Posterior vena cava (tissue), 2 donors: ENCODE measurements at places on chromosomes 5 and 9. TPM values are rescaled to one million over a fixed set of nuclear protein-coding genes. Genes with fewer than 3 reads are reported as not detected.
A peak's percentile ranks its signal among the peaks of the same experiment; 100 is the strongest.

DNA sequence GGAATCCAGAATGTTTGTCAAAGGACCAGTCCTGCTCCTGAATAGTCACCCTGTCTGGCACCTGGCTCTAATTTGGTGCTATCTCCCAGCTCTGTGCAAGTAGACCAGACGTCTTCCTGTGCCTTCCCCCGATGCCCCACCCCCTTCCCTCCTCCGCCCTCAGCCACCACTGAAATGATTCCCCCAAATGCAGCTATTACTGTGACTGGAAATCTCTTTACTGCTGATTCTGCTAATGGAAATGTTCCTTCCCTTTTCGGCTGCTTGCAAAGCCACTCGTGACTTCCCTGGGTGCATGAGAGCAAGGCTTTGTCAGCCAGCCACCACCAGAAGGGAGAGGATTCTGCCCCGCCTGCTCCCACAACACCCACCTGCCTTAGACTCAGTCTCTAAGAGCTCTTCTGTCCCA lies 11.4 kb downstream of the ASTN2 start:
- no peak for DNase-seq

DNA sequence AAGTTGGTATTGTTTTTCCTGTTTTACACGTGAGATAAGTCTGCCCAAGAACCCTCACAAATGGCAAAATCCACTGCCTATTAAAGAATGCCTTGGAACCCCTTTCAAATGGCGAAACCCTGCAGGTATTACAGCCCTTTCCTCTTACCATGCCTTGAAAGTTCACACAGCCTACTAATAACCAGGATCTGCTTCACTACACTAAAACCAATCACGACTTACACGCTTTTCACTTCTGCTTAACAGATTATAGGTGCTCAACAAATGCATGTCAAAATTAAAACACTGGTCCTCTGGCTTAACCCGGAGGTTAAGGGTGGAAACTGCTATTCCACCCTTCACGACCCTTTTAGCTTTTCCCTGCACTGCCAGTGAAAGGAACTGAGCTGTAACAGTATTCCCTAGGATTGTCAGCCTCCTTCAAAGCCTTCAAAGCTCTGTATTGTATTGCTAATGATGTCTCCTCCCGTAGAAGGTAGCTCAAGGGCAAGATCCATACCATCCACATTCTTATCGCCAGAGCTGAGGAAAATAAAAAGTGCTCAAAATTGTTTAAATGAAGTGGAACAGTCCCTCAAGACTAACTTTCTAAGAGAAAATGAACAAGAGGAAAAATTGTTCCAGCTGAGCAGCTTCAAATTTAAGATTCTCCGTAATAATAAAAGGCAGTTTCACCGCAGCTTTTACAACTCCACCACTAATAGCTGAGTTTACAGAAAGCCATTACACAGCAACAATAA lies 997 bp downstream of the AUH start:
- no peak for DNase-seq

Gene DOCK8
- total RNA-seq, result 20.6 TPM

Gene MPDZ
- 70.5 TPM for total RNA-seq

- DNase-seq, result no peak
Measured at GRCh38 chr5:133635051-133635450, 22.7 kb upstream of the FSTL4 start.

- no peak for DNase-seq
Measured at GRCh38 chr9:110065532-110065931, 142.4 kb downstream of the C9orf152 start.

- no peak for DNase-seq
Measured at GRCh38 chr9:16809912-16810610, 60.4 kb downstream of the BNC2 start.

- DNase-seq, result no peak
Measured at GRCh38 chr5:155091768-155092717, 78.5 kb downstream of the KIF4B start.

- DNase-seq, result no peak
Measured at GRCh38 chr9:96599298-96599697, 20.3 kb downstream of the CDC14B start.

Gene MYMK
- total RNA-seq, result not detected

- no peak for DNase-seq
Measured at GRCh38 chr5:101160002-101160401, 256.9 kb upstream of the ST8SIA4 start.

Gene PHYHD1
- 24.8 TPM for total RNA-seq

- no peak for DNase-seq
Measured at GRCh38 chr9:100440071-100440470, 13.1 kb downstream of the MSANTD3 start.

DNA sequence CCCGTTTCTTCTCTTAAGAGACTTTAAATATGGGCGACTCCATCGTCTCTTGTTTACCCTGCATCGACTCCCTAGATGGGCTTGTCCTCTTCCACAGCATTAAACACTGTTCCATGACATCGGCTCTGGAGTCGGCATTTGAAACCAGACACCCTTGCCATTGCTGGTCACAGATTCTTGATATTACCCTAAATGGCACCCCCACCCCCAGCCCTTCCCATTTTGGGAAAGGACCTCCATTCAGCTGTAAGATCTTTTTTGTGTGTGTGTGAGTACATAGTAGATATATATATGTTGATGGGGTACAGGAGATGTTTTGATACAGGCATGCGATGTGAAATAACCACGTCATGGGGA lies 51.1 kb upstream of the SH3PXD2B start:
- peak; percentile 22 for DNase-seq

GRCh38 chr5:14906628-14907027 lies 35.0 kb upstream of the ANKH start:
- no peak for DNase-seq

- no peak for DNase-seq
Measured at GRCh38 chr9:136255166-136255538, 9.5 kb upstream of the QSOX2 start.

Gene F2RL2
- total RNA-seq, result 0.10 TPM

- no peak for DNase-seq
Measured at GRCh38 chr5:150618588-150619281, 21.7 kb upstream of the SYNPO start.

GRCh38 chr5:8458038-8458383 lies 589.1 kb downstream of the MTRR start:
- no peak for DNase-seq

GRCh38 chr5:162227075-162227474 lies 159.5 kb downstream of the GABRG2 start:
- DNase-seq, result no peak

DNA sequence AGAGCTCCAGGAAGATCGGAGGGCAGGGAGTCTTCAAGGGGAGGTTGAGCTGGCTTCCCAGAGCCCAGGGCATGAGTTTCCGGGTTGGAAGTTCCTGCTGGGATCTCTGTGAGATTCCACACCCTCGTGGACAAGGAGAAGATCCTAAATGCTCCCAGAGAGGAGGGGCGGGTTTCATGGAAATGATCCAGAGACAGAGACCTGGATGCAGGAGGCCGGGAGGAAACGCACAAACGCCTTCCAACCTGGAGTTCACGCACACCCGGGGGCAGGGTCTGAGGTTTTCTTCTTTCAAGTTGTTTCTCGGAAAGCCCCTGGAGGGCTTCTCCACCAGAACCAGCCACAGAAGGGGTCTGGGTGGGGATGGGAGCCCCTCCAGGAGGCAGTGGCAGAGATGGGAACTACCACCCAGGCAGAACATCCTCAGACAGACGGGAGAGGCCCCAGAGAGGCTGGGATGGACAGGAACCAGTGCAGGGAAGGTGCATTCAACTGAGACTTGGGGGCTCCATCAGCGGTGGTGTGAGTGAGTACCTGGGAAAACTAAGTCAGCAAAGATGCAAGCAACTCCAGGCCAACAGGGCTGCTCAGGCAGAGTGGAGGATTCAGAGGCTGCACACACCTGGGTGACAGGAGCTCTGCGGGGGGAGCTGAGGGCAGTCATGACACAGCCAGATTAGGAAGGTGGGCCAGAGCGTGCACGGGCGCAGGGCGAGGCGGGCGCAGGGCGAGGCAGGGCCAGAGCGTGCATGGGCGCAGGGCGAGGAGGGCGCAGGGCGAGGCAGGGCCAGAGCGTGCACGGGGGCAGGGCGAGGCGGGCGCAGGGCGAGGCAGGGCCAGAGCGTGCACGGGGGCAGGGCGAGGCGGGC lies 52.1 kb upstream of the EXOC3 start:
- DNase-seq, result peak; percentile 42
